Neural progenitor cell (in vitro differentiated cells): ENCODE measurements at places on chromosomes 16 and 17. TPM values are rescaled to one million over a fixed set of nuclear protein-coding genes. Genes with fewer than 3 reads are reported as not detected.

The CASKIN1 gene
- 1.6 and 9.0 TPM in 2 replicates for total RNA-seq

DNA sequence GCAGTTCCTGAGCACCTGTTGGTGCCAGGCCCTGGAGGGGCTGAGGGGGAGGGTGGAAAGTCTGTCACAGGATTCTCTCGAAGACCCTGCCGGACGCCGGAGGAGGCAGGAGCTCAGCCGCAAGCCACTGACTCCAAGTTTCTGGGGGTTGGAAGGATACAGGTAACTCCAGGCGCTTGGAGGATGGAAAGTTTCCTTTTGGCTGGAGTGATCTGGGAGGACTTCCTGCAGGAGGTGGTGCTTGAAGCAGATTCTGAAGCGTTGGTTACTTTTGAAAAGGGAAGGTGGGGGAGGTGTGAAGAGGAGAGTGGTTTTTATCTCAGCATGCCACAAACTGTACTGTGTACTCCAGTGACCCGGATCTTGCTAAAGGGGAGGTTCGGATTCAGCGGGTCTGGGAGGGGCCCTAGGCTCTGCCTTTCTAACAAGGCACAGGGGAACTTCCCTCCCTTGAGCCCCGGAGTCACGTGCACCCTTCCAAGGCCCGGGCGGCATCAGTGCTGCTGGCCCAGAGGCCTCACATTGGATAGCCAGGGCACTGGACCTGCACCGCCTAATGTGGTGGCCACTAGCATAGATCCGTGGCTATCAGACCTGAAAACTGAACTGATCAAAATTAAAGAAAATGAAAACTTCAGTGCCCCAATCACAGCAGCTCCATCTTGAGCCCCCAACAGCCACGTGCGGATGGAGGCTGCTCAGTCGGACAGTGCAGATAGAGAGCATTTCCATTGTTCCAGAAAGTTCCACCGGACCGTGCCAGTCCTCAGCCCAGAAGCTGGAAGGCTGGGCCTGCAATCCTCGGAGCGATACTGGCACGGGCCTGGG is 42.2 kb upstream of the GSE1 start:
- no peak overlapping the region for H3K27ac ChIP-seq
- H3K27me3 ChIP-seq = peaks cover 27% of the 10 kb centered on the region
- H3K4me1 ChIP-seq = peaks cover 54% of the 10 kb centered on the region
- no peak for DNase-seq
- H3K36me3 ChIP-seq = no peaks in the 10 kb centered on the region
- no peak overlapping the region for H3K4me3 ChIP-seq

The SALL1 gene
- 50.3 and 70.7 TPM in 2 replicates for total RNA-seq

DNA sequence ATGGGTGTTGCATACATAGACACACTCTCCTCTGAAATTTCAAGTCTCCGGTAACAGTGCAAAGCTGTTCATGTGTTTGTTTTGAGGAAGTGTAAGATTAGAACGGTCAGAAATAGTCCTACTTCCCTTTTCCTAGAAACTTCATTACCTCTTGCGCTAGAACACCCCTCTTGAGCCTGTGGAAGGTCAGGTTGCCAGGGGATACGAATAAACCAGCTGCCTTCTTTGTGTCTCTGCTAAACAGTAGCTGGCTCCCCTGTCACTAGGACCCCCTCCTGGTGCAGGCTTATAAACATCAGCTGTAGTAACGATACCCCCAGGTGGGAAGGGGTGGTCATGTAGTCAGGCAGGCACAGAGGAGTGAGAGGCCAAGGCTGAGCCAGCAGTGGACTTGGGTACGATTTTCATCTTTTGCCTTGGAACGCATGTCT is 113.4 kb upstream of the RCVRN start:
- H3K4me1 ChIP-seq = peaks cover 42% of the 10 kb centered on the region
- H3K4me3 ChIP-seq = no peak overlapping the region
- no peaks in the 10 kb centered on the region for H3K36me3 ChIP-seq
- no peaks in the 10 kb centered on the region for H3K27me3 ChIP-seq
- DNase-seq = peak; percentile 42
- H3K27ac ChIP-seq = no peak overlapping the region

GRCh38 chr17:79849953-79850352 is 10.7 kb upstream of the CBX4 start:
- H3K36me3 ChIP-seq = no peaks in the 10 kb centered on the region
- H3K4me3 ChIP-seq = no peak overlapping the region
- H3K27me3 ChIP-seq = peaks cover 43% of the 10 kb centered on the region
- H3K27ac ChIP-seq = no peak overlapping the region

- no peaks in the 10 kb centered on the region for H3K27me3 ChIP-seq
- no peak overlapping the region for H3K27ac ChIP-seq
- no peak overlapping the region for H3K4me3 ChIP-seq
- peaks cover 25% of the 10 kb centered on the region for H3K4me1 ChIP-seq
- H3K36me3 ChIP-seq = no peaks in the 10 kb centered on the region
These were observed 9.0 kb upstream of the CDH5 start for GRCh38 chr16:66357523-66357928.

The TNFRSF13B gene
- total RNA-seq = not detected in 2 replicates
